ENCODE measurements at places on chromosomes 6 and 20. TPM values are rescaled to one million over a fixed set of nuclear protein-coding genes. Genes with fewer than 3 reads are reported as not detected.

Gene ROMO1
- total RNA-seq: 271 TPM

Gene GNAS-AS1
- total RNA-seq: 0.63 TPM

Gene FOXC1
- 3.5 TPM for total RNA-seq

Gene PROKR2
- not detected for total RNA-seq

Gene PACSIN1
- not detected for total RNA-seq

Gene SLC17A1
- not detected for total RNA-seq

Gene TRIM31
- 0.04 TPM for total RNA-seq

Gene SLC32A1
- total RNA-seq: not detected

Gene PTCRA
- total RNA-seq: not detected

Gene PRR18
- not detected for total RNA-seq

Gene TTK
- total RNA-seq: 38.8 TPM

Gene SIRPB2
- 0.48 TPM for total RNA-seq

Gene BPIFB1
- not detected for total RNA-seq

Gene POU5F1
- 0.71 TPM for total RNA-seq

Gene ARFGEF3
- total RNA-seq: 0.04 TPM

Gene BFSP1
- 1.4 TPM for total RNA-seq

Gene RBBP9
- total RNA-seq: 21.4 TPM

Gene SEL1L2
- not detected for total RNA-seq

Gene SDHAF4
- 10.1 TPM for total RNA-seq

Gene MYL9
- 5.3 TPM for total RNA-seq

Gene TEAD3
- 14.0 TPM for total RNA-seq

Gene HTR1E
- not detected for total RNA-seq

Gene OTOR
- total RNA-seq: not detected

Gene WFDC2
- not detected for total RNA-seq

Gene SCGN
- total RNA-seq: not detected

Gene C20orf202
- total RNA-seq: not detected

Gene GLP1R
- total RNA-seq: not detected

Gene LCA5
- 1.9 TPM for total RNA-seq

Gene SMLR1
- not detected for total RNA-seq

Gene BMP6
- 2.3 TPM for total RNA-seq

Gene UNC5CL
- total RNA-seq: 0.28 TPM

Gene SSR1
- total RNA-seq: 142 TPM

Gene EYA4
- total RNA-seq: not detected

Gene NR2E1
- total RNA-seq: not detected

Gene PPP1R3G
- 0.07 TPM for total RNA-seq

Gene PLCB4
- total RNA-seq: 3.1 TPM

Gene SLC17A3
- total RNA-seq: not detected

Gene JPH2
- 7.8 TPM for total RNA-seq

Gene COL21A1
- 0.11 TPM for total RNA-seq
